Gastrocnemius medialis (tissue), 4 donors: ENCODE measurements at places on chromosomes 16 and 17. TPM values are rescaled to one million over a fixed set of nuclear protein-coding genes. Genes with fewer than 3 reads are reported as not detected.

DNA sequence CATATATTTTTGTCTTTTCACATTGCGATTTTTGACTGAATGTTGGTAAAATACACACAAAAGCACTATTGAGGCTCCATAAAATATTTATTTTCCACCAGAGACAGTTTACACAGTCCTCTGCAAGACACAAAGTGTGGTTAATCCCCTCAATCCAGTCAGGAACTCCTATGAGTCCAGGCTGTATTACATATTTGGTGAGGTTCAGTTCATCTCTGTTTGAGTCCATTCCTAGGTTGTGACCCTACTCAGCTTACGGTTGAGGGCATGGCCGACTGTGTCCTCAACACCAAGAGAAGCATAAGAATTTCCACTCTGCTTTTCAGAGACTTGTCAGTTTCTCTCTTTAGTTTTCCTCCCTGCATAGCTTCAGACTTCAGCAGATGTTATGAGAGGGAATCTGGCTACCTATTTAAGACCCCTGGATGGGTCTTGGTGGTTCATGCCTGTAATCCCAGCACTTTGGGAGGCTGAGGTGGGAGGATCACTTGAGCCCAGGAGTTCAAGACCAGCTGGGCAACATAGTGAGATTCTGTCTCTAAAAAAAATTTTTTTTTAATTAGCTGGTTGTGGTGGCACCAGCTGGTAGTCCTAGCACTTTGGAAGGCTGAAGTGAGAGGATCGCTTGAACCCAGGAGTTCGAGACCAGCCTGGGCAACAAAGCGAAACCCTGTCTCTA, 25.1 kb downstream of the ARL4D start:
- DNase-seq: no peak

DNA sequence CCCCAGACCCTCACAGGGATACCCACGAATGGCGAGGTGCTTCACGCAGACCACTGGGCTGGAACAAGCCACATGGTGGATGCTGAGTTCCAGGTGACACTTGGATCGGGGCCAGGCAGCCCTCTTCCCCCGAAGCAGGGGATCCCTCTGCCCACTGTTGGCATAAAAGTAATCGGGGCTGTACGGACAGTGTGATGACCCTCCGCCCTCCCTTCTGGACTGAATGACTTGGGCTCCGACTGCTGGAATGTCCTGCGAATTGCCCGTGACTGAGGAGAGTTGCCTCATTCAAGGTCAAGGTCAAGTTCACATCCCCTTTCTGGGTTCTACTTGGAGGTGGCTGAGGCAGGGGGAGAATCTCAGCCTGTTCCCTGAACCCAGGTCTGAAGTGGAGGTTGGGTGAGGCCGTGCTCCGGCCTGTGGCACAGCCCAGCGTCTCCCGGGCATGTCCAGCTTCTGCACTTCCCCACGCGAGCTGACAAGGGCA, 28.5 kb upstream of the CREBBP start:
- DNase-seq: no peak

DNA sequence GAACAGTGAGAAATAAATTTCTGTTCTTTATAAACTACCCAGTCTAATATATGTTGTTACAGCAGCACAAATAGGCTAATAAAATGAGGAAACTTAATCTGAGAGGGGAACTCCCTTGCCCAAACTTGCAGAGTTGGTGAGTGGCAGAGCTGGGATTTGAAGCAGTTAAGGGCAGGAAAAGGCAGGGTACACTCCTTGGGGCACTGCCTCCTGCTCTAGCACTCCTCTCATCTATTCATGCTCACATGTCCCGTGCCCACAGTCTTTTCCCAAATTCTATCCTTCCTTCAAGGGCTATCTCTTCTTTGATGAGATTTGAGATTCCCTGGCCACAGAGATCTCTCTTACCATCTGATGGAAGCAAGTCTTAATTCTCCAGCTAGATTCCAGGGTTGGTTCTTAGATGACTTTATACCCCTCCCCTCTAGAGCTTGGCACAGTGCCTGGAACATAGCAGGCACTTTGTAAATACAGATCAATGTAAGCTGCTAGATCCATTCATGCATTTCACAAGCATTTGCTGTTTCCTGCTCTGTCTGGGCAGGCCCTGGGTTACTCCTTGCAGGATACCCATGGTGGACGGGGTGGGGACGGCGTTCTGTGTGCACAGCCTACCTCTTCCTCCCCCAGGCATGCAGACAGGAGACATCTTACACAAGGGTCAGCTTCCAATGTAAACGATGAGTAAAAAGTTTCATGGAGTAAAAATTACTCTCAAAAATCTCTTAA, 39.2 kb upstream of the ABCC12 start:
- no peak for DNase-seq

Gene HSD17B1
- total RNA-seq: 0.33 TPM

Gene MED13
- total RNA-seq: 69.1 TPM
